ENCODE measurements at places on chromosomes 11 and 22.

DNA sequence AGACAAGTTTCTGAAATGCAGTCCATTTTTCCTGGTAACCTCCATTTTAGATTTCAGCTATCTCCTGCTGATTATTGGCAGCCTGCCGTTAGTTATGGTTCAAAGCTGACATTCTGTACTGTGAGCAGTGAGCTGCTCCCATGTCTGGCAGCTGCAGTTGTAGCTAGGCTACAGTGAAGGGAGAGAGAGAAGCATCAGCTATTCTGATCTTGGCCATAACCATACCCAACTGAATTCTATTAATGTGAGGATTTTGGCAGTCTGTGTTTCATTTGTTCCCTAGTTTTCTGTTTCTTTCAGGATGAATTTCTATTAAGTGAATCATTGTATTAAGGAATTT is 33.4 kb downstream of the SIK2 start:
- peak; percentile 32 for DNase-seq

DNA sequence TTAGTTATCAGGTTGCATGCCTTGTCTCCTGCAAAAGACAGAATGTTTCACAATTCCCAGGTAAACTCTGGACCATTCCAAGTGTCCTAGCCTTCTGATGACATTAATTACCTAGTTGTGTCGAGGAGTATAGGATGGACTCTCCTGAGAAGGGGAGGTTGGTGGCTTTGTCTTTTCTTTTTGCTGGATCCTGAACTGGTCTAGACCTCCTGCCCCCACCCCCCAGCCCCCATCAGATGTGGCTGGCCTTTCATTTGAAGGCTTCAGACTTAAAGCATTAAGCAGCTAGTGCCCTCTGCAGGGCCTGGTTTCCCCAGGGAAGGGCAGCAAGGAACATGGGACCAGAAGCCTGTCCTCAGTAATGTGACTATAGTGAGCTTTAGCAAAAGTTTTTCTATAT is 9.7 kb downstream of the MCAM start:
- DNase-seq: no peak

GRCh38 chr22:29427176-29427760 is 11.1 kb upstream of the RFPL1 start:
- DNase-seq: peak; percentile 18

GRCh38 chr11:109155291-109155690 is 266.7 kb upstream of the C11orf87 start:
- DNase-seq: no peak

DNA sequence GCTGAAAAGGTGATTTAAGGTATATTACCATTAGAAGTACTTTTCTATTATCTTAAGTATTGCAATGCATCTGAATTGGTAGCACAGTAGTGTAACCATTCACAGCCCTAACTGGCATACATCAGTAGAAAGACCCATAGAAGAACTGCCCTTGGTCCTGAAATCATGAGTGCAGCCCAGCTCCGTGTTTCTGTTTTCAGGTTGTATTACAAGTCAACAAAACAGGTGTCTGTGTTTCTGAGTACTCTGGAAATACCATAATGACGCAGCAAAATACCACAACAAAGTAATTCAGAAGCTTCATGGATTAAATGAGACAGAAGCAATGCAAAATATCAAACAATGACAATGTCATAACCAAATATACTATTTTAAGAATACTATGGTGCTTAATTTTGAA is 226.3 kb downstream of the OPCML start:
- no peak for DNase-seq

GRCh38 chr11:107732689-107733051 is 20.8 kb upstream of the SLN start:
- no peak for DNase-seq

DNA sequence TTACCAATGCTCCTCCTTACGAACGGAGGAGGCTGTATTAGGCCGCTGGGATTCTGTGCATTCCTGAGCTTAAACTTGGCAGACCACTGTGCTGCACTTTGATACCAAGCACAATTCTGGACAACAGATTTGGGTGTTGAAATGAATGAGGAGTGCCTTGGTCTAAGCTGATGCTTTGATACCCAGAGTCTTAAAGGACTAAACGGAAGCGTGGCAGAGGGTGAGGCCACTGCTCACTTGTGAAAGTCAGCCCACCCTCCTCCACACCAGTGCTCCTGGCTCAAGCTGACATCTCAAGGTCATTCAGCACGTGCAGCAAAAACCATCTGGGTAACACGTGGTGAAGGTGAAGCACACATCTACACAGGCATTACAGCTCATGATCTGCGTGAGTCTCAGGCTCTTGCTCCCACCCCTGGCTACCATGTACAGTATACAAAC is 85.9 kb downstream of the MICAL3 start:
- DNase-seq: no peak

DNA sequence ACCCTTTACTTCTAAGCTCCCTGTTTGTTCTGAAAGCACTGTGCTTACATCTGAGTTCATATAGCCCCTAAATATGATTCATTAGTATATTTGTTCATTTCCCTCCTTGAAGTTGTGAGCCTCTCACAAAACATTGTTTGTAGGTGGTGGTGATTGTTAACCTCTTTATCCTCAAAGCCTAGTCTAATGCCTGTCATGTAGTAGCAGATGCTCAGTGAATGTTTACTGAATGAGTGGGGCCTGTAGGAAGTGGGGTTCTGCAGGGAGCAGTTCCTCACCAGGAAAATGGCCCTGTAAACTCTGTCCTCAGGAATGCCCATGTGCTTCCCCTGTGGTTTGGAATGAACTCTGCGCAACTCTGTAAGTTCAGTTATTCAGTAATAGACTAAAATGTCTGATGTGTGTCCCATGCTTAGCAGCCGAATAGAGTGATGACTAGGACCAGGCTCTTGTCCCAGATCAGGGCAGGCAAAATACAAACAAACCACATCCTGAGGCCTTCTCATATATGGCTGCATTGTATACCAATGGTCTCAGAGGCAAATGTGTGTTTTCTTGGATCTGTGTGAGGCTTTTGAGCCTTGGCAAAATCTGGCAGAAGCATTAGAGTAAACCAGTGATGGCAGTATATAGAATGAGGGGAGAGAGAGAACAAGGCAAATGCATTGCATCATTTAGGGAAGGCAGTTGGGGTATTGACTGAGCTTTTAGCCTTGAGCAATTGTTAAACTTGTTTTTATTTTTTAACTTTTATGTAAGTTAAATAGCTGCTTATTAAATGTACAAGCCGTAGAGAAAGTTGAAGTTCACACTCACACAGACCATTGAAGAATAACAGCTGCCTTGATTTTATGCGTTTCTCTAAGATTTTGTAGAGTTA is 91.4 kb upstream of the BIRC3 start:
- DNase-seq: peak; percentile 90

- no peak for DNase-seq
These were observed 125.1 kb downstream of the TIMP3 start for GRCh38 chr22:32926600-32926999.

DNA sequence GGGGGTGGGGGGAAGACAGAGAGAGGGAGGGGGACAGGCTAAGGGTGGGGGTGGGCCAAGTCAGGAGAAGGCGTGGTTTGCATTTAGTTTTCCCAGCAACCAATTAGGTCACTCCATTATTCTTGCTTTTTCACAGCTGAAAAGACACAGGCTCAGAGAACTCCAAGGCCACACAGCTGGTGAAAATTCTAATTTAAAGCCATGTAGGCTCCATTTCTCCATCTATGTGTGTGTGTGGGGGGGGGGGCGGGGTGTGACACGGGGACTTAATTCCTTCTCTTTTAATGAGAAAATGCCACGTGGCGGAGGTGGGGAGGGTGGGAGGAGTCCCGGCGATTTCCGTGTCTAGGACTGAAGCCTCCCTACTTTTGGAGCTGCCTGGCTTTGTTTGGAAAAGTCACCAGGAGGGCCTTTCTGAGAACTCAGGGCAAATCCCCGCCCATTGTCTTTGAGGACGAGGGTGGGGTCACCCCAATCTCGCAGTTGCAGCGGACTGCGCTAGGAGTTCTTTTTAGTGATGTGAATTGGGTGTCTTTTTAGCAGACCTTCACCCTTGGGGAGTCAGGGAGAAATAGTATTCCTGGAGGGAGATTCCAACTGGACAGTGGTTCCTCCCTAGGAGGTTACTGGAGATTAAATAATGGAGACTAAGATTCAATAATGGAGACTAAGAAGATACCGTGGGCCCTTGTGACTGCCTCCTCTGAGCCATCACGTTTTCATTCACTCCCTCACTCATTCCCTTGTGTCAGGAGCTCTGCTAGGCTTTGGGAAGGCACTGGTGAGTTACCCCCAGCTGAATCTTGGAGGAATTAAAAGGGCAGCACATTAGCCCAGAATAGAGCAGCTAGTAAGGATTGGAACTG is 36.4 kb upstream of the PTPRJ start:
- DNase-seq: no peak

GRCh38 chr22:49996518-49997250 is 15.9 kb downstream of the IL17REL start:
- DNase-seq: no peak

GRCh38 chr22:36155702-36156101 is 4.9 kb downstream of the APOL3 start:
- no peak for DNase-seq

- DNase-seq: no peak
These were observed 5.7 kb downstream of the RFPL1 start for GRCh38 chr22:29443861-29444792.

DNA sequence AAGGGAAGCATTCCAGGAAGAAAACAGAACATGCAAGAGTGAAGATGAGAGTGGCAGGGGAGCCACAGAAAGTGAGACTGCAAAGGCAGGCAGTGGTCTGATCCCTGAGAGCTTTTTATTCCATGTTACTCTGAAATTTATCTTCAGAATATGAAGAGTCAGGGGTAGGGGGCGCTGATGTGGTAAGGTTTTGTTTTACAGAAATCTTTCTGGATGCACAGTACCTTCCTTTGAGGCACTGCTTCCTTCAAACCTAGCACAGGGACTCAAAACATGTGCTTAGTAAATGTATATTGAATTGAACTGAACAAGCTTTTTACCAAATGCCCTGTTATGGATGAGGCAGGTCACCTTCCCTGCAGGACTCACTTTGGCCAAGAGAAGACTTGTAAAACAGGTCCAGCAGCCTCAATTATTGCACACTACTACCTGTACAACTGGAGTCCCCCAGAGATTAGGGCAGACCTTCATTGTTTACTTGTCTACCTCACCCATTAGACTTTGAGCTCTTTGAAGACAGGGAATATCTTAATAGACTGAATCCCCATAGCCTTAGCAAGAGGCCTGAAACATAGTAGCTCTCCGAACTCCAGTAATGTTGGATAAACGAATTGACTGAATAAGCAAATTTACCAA is 2.2 kb downstream of the PAK1 start:
- no peak for DNase-seq

- no peak for DNase-seq
These were observed 81.0 kb downstream of the FBXO7 start for GRCh38 chr22:32555581-32555980.

DNA sequence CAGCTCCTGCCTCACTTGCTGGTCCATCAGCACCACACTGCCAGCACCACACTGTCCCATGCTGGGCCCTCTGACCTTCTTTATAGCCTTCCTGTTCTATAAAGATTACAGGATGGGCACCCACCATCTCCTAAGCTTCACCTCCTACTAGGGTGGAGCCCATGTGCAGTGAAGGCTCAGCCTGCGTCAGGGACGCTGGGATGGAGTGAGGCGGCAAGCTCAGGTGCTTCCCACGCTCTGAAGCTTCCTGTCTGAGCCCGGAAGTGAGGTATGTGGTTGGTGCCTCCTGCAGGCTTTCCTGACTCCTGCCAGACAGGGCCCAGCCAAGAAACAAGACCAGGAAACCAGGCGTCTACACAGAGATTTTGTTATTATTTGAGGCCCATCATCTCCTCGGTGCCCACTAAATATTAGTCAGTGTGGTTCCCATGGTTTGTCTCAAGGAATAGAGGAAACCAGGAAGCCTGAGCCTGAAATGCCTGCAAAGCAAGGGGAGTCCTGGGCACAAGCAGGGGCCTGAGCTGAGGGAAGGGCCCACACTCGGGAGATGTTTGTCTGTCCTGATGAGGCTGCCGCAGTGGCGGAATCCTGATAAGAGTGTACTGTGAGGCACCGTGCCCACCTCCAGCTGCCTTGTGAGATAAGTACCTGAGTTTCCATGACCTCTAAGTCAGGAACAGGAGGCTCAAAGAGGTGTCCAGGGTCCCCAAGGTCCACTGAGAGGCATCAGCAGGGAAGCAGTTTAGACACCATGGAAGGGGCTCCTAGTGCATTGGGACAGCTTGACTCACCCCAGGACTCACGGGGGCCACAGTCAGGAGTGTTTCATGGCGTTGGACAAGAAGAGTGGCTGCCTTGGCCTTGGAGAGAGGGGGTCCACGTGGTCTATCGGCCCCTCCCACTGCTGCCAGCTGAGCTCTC is 22.0 kb downstream of the RSPH14 start:
- DNase-seq: no peak

- peak; percentile 97 for DNase-seq
These were observed 19.6 kb downstream of the KCTD21 start for GRCh38 chr11:78168539-78169477.

- no peak for DNase-seq
These were observed 47.3 kb downstream of the NNMT start for GRCh38 chr11:114343493-114343892.

DNA sequence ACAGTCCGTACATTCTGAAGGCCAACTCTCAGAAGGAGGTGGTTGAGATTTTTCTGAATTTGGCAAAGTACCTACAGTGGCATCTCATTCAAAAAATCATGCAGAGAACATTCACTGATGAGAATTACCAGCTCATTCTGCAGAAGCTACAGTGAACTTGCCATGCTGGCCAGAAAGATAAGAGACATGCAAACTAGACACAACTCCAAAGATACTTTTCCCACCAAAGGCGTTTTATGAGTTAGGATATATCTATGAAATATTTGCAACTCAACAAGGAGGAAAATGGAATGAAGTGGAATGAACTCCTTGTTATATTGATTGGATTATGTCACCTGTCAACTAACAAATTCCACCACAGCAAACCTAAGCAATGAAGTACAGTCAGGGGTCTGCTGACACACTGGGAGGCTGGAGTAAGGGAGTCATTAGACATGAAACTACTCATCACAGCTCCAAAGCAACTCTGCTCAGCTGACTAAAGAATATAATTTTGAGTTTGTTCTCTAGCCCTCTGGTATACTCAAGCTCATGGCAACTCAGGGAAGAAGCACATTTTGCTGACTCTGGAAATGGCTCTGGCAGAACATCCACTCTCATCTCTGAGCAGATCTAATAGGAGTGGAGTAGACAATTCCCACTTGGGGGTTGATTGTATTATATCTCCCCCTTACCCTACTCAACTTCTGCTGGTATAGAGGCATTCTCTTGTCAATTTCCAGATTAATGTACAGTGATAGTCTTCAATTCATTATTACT is 22.9 kb downstream of the MAML2 start:
- no peak for DNase-seq
